ENCODE measurements at places on chromosomes 12 and 14.

- no peak for DNase-seq
Observed at GRCh38 chr14:91956616-91957015, 9.1 kb upstream of the FBLN5 start.

GRCh38 chr14:58280954-58281787 is 17.2 kb upstream of the ARID4A start:
- DNase-seq: no peak

GRCh38 chr12:8890313-8891085 is 23.8 kb upstream of the PHC1 start:
- DNase-seq: peak; percentile 42

- DNase-seq: peak; percentile 29
Observed at GRCh38 chr14:100421756-100422470, 98.8 kb downstream of the SLC25A47 start.

DNA sequence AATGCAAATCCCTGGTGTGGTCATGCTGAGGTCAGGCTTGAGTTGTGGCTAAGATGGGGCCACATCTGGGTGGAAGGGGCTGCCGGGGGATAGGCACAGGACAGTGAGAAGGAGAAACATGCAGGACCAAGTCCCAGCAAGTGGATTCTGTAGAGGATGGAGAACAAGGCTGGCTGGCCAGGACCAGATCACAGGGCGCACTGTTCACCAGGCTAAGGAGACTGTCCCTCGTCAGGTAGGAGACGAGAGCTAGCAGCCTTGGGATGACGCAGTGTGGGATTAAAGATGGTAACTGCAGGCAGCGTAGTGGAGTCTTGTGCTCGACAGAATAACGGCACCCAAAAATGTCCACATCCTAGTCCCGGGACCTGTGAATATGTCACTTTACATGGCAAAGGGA is 336.1 kb downstream of the BCL11B start:
- no peak for DNase-seq

GRCh38 chr12:59093073-59093772 is 172.9 kb upstream of the LRIG3 start:
- no peak for DNase-seq

- DNase-seq: no peak
Observed at GRCh38 chr12:124030008-124030407, 57.0 kb downstream of the ZNF664 start.

- DNase-seq: no peak
Observed at GRCh38 chr14:25800841-25801240, 750.9 kb upstream of the STXBP6 start.

GRCh38 chr12:10016881-10017280 is 6.5 kb downstream of the CLEC12B start:
- no peak for DNase-seq

DNA sequence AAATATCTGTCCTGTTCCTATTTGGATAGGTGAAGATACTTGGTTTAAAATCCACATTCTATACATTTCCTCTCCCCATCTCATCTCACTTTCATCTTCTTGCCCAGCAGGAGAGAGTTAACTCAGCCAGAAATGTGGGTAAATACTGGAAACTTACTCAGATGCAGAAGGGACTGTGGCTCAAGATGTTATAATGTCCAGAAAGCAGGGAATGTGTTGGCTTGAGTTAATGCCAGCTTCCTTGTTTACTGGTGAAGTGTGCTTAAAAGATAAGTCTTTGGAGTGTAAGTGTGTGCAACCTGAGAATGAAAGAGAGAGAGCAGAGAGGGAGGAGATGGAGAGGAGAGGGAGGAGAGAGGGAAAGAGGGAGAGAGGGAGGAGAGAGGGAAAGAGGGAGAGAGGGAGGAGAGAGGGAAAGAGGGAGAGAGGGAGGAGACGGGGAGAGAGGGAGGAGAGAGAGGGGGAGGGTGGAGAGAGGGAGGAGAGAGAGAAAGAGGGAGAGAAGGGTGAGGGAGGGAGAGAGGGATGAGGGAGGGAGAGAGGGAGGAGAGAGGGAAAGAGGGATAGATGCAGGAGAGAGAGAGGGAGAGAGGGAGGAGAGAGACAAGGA is 22.0 kb upstream of the SNRPF start:
- DNase-seq: no peak

DNA sequence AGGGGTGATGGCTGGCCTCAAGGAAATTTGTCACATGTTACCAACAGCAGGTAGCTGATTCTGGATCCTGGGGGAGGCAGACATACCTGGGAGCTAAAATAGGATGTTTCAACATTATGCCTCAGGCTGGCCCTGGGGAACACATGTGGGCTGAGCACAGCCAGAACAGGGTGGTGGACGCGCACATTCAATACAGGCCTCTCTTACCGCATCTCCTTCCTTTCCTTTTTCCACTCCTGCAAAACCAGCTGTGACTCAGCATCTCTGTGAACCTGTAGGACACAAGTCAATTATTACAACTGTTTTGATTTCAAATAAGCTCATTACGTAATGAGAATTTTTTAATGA is 61.0 kb downstream of the NT5DC3 start:
- peak; percentile 2 for DNase-seq

- no peak for DNase-seq
Observed at GRCh38 chr14:45891417-45892080, 638.5 kb upstream of the MIS18BP1 start.

DNA sequence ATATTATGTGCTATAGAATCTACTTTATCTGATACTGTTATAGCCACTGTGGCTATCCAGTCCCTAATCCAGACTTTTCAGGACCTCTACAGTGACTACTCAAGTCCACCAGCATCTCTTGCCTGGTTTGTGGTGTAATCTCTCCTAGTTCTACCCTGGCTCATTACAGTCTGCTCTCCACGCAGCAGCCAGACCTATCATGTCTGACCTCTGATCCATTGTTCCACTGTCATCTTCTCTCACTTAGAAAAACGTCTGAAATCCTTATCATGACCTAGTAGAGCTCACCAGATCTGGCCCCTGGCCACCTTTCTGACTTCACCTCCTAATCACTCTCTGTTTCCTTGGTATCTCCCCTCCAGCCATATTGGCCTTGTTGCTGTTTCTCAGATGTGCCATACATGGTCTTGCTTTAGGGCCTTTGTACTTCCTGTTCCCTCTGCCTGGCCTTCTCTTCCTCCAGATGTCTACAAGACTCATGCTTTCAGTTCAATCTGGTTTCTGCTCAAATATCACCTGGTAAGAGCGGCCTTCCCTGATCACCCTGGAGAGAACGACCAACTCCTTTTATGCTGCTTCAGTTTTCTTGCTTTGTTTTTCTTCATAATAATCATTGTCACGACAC is 475.5 kb downstream of the AACS start:
- no peak for DNase-seq

- no peak for DNase-seq
Observed at GRCh38 chr12:6088921-6089747, 35.3 kb downstream of the VWF start.

DNA sequence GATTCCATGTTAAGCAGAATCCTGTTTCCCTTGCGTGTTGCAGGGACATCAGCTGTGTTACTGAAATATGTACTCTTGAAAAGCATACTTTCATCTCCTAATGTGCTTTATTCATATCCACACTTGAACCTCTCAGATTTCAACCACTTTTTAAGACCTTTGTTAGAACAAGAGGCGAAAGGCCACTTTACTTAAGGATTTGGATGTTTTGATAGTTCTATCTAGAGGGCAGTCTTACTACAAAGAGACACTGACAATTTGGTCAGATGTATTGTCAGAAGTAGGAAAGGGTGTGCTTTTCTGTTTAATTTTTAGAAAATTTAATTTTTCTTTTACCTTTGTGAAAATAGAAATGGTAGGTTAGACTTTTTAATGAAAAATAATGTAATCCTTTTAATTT is 267.9 kb downstream of the TMTC2 start:
- no peak for DNase-seq

DNA sequence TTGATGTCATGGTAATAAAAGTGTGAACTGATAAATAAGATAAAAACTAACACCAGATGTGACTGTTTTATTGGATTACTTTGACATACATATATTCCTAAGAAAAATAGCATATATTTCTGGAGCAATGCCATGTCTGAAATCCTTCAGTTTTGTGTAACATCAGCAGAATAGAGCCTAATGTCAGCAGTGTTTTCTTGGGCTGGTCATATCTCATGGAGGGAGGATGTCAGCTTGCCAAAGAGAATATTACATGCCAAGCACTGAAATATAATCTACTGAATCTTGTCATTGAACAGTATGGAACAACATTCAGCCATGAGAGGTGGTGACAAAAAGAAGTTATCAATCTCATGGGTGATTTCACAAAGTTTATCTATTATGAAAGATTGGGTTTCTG is 220.3 kb downstream of the KLHL28 start:
- no peak for DNase-seq

DNA sequence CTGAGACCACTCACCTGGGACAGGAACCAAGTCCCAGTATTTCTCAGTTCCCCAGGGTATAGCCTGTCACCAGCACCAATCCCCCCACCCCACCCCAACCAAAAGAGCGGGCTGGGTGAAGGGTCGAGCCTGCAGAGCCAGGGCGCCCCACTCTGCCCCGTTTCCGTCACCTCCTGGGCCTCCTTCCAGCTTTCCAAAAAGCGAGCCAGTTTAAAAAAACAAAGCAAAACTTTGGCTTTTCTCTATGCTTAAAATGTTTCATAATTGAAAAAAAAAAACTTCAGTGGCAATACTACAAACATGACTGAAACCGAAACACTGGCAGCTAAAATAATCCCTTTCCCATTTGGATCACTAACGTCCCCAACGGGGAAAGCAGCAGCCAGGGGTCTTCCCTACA is 7.5 kb downstream of the CAMKK2 start:
- no peak for DNase-seq

DNA sequence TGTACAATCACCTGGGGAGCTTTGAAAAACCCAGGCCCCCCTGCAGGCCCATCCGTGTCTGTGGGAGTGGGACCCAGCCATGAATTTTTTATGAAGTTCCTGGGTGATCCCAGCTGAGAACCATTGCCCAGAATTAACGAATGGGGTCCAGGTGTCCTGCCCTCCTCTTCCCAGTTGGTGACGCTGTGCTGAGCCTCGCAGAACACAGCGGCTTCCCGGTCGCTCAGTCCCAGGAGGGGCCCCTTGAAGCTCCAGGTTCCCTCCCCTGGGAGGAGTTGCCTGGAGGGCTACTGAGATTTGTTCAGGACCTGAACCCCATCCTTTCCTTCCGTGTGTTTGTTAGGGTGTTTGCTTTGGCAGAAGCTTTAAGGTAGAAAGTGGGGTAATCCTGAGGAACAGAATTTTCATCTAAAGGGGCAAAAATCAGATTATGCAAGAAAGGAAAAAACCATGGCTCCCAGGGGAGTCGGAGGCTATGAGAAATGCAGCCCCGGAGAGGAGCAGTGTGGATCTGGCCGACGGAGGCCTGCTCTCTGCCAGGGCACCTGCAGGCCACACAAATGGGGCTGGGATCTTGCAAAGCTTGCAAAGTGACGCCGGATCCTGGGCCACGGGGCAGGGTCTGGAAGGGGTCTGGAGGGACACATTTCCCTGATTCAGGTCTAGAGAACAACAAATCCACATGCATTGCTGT is 164.7 kb upstream of the PRMT8 start:
- DNase-seq: no peak

DNA sequence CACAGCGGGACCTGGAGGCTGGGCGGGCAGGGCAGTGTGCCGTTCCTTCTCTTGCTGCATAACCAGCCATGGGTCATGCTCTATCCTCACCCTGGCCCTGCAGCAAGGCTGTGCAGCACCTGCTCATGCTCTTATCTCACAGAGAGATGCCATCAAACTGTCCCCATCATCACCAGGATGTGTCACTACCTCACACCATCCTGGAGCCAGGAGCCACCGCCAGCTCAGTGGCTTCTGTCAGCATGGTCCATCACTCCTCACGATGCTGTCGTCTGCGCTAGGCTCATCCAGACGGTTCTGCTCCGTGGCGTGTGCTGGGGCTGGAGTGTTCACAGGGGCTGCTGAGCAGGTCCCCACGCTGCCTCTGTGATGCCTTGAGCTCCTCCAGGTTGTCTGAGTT is 77.2 kb upstream of the DYNC1H1 start:
- DNase-seq: no peak

GRCh38 chr14:36996133-36996856 is 176.1 kb downstream of the SLC25A21 start:
- no peak for DNase-seq

DNA sequence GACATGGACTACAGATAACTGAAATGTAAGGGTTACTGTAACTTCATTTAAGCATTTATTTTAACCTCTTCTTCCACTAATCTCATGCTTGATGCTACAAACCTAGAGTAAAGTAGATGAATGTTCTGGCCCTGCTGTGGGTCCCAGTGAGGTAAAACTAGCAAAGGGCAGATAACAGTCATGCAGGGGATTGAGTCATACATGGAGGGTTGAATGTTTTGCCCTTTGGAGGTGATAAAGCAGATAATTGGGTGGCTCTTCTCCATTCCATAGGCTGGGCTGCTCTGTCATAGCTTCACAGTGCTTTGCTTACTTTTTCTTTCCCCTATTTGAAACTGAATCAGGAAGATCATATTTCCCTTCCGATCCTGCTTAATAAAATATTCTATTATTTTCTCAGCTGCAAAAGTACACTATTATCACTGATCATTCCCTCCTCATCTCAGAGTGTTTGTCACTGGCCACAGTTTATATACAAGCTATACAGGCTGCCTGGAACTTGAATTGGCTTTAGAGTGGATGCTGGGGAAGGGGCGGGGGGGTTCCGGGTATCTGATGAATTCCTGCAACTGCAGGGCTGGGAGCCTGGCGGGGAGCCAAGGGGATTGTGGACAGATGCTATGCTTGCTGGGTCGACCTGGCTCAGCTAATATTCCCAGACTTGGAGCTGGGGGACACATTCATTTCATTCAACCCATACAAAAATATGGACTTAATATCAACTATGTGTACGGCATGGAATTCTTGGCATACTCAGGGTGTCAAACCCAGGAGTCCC is 235.1 kb downstream of the NRXN3 start:
- no peak for DNase-seq

DNA sequence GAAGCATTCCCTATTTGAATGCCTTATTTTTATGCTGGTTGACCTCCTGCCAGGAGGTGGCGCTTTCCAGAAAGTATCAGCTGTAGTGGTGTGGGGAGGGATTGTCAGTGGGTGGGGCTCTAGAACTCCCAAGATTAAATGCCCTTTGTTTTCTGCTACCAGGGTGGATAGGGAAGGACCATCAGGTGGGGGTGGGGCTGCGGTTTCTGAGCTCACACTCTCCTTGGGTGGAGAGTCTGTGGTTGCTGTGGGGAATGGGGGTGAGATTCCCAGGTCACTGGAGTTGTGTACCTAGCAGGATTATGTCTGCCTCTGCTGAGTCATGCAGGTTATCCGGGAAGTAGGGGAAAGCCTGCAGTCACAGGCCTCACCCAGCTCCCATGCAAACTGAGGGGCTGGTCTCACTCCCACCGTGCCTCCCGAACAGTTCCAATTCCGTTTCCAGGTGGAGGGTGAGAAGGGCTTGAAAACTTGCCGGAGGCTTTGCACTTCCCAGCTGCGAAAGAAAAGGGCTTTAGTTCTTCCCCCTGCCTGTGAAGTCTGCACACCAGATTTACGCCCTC is 68.3 kb downstream of the ALG10B start:
- no peak for DNase-seq

DNA sequence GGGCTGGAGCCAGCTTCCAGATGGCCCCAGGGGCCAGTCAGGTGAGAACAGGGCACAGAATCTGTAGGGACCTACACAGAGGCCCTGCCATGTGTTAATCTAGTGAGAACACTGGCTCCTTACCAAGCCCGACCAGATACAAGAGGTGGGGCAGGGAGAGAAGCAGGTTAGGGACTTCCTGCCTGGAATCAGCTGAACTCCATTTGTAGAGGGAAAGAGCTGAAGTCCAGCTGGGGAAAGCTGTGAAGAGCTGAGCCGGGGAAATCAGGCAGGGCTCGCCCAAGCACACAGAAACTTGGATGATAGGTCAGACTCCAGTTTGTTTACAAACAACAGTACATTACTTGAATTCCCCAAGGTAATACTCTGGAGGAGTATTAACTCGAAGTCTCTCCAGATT is 46.7 kb downstream of the PTGER2 start:
- no peak for DNase-seq

All from Peyer's patch (tissue), 4 donors.